ENCODE measurements at places on chromosomes 4 and X. TPM values are rescaled to one million over a fixed set of nuclear protein-coding genes. Genes with fewer than 3 reads are reported as not detected.

The MAGED4B gene
- 16.9 TPM for total RNA-seq

The STARD8 gene
- 1.8 TPM for total RNA-seq

The CLDN34 gene
- total RNA-seq, result not detected

The DKK2 gene
- not detected for total RNA-seq

The IL9R gene
- total RNA-seq, result 0.20 TPM

The OTUD6A gene
- not detected for total RNA-seq

The CPLX1 gene
- total RNA-seq, result 1.2 TPM

The SPP1 gene
- total RNA-seq, result 218 TPM

The DCLK2 gene
- 10.2 TPM for total RNA-seq

The NKRF gene
- 17.0 TPM for total RNA-seq

The TMEM31 gene
- total RNA-seq, result 0.40 TPM

The USO1 gene
- 22.8 TPM for total RNA-seq

The BEX2 gene
- 14.1 TPM for total RNA-seq

The P2RY10 gene
- total RNA-seq, result not detected

The ARMCX1 gene
- total RNA-seq, result 0.51 TPM

The PABPC5 gene
- not detected for total RNA-seq

The XAGE2 gene
- total RNA-seq, result not detected

The CACNA1F gene
- total RNA-seq, result not detected

The GPR34 gene
- not detected for total RNA-seq

The ETDA gene
- total RNA-seq, result not detected

The SSX1 gene
- not detected for total RNA-seq

The APLN gene
- 0.72 TPM for total RNA-seq

The CLGN gene
- total RNA-seq, result 5.3 TPM

The RENBP gene
- not detected for total RNA-seq

The PAGE2 gene
- not detected for total RNA-seq

The ADAD1 gene
- total RNA-seq, result not detected

The PLXNA3 gene
- 12.6 TPM for total RNA-seq

The LRCH2 gene
- total RNA-seq, result not detected

The SLC10A4 gene
- total RNA-seq, result 9.3 TPM

The PFKFB1 gene
- 0.11 TPM for total RNA-seq

The SLC9B1 gene
- total RNA-seq, result not detected

All from A549 treated with ZK216348 at 1 μM for 4 hours (cell line).